KBM-7 (cell line): ENCODE measurements at places on chromosomes 7 and 10.

DNA sequence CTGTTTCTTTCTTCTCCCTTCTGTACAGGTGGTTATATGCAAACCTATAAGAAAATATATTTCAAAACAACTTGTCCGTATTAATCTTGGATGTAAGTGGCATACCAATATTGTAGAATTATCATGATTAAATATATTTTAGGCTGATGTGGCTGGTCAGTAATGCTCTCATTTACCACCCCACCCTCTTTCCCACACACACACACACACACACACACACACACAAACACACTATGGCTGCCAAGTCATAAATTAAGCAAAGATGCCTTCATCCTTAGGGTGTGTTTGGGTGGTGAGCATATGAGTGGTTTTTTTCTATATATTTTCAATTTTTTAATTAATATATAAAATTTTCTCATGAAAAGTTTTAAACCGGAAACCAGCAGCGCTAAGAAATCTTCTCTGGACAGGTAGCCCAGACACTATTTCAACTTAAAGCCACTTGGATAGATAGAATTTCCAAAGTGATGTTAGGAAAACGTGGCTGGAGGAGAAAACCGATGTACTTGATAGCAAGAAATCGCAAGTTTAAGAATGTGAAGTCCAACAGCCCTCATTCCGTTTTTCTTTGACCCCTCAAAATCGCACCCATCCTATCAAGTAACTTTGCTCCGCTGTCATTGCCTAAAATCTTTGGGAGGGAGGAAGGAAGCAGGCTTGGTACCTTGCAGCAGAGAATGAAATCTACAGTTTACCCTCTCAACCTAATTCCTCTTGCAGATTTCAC, 171.7 kb downstream of the FAM107B start:
- no peak for DNase-seq

GRCh38 chr10:33569702-33570101, 235.2 kb upstream of the NRP1 start:
- DNase-seq = no peak

- DNase-seq = peak; percentile 82
These were observed 250.9 kb downstream of the PTEN start for GRCh38 chr10:88114368-88114767.

- DNase-seq = no peak
These were observed 62.0 kb downstream of the CFAP58 start for GRCh38 chr10:104415526-104416165.

DNA sequence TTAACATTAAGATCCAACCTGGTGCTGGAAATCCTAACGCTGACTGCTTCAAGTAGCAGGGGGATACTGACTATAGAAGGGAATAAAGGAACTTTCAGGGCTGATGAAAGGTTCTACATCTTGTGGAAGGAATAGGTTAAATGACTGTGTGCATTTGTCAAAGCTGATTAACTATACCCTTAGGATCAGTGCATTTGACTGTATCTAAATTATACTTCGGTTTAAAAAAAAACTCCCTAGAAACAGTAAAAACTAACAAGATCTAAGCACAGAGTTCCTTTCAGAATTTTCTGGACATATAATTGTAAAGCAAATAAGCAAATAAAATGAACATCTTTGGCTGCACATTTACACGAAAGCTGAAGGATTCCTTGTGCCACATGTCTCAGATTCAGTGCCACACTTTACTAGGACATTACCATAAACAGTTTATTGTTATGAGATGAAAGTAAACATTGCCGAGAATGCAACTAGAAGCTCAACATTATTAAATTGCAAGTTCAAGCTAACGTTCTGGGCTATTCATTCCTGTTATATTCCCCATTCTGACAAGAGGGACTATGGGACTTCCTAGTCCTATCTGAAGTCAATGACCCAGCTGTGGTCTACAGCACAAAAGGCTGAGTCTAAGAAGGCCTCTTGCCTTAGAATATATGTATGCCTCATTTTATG, 20.7 kb downstream of the ANK3 start:
- DNase-seq = no peak

DNA sequence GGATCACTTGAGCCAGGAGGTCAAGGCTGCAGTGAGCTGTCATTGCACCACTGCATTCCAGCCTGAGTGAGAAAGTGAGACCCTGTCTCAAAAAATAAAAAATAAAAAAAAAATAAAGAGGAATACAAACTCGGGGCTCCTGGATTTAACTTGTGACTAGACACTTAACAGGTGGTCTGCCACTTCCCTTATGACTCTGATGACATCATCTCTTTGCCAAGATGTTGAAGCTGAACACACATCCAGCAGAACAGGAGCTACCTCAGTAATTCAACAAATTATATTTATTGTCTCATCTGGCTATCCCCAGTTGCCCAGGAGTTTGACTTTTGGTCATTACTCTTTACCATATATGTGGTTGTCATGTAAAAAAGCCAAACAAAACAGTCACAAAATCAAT, 35.3 kb downstream of the NEUROD6 start:
- DNase-seq = no peak

DNA sequence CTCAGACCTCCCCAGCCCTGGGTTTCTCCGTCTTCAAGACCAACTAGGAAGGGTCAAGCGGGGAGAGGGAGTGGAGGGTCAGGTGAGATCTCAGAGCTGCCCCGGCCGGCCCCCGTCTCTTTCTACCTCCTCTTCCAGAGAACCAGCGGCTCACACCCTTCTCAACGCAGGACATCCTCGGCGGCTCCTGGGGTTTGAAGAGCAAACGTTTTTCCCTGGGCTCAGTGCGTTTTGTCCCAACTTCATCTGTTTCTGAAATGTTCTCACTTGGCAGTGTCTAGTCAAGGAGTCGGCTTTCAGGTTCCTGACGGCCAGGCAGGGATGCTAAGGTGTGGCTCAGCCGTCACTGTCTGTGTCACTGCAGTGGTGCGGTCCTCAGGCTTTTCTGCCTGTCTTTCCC, 416.4 kb upstream of the FOXK1 start:
- no peak for DNase-seq

GRCh38 chr7:20220293-20220761, 3.1 kb upstream of the MACC1 start:
- DNase-seq = no peak

GRCh38 chr7:45036796-45037195, 36.8 kb downstream of the CCM2 start:
- no peak for DNase-seq

DNA sequence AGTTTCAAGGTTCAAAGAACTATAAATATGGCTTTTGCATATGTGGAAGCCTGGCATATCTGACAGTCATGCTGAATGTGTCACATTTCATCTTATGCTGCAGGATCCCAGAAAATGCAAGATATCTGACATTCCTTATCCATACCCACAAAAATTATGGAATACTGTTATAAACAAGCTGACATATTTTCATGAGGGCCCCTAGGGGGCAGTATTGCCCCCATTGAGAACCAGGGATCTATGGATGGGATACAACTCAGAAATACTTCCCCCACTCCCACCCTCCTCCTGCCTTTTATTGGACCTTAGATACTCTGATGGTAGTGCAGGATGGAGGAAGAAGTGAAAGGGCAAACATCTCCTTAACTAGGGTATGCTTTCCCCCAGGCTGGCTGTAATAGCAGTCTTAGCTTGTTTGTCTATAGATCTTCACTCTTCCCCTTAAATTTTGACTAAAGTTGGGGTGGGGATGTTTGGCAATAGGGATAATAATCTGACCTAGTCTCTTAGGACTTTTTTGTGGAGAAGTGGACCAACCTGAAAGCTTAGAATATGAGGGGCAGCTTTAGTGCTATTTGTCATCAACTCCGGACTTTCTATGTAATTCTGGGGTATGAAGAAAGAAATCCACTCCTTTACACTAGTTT, 3.5 kb upstream of the GNGT1 start:
- DNase-seq = peak; percentile 18

DNA sequence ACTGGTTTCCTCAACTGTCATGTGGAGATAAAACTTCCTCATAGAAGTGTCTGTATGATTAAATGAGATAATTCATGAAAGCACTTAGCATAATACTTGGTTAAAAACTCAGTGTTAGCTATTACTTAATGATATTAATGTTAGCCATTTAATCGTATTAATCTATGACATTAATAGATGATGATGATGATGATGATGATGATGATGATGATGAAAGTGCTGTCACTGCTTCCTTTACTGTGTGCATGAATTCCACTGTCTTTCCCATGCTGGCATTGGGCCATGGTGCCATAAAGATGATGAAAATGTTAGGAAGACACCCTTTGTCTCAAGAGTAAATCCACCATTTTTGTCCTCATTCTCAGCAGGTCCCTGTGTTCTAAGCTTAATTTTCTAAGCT, 75.8 kb downstream of the VPS50 start:
- DNase-seq = no peak

GRCh38 chr10:132566892-132567291, 29.3 kb downstream of the INPP5A start:
- no peak for DNase-seq

- DNase-seq = no peak
These were observed 88.4 kb upstream of the PPIF start for GRCh38 chr10:79258894-79259293.

- DNase-seq = no peak
These were observed 178.9 kb downstream of the STK31 start for GRCh38 chr7:23888958-23889357.

- no peak for DNase-seq
These were observed 30.2 kb downstream of the C10orf71 start for GRCh38 chr10:49329146-49329505.

GRCh38 chr10:49169776-49170175, 18.4 kb downstream of the TMEM273 start:
- no peak for DNase-seq

DNA sequence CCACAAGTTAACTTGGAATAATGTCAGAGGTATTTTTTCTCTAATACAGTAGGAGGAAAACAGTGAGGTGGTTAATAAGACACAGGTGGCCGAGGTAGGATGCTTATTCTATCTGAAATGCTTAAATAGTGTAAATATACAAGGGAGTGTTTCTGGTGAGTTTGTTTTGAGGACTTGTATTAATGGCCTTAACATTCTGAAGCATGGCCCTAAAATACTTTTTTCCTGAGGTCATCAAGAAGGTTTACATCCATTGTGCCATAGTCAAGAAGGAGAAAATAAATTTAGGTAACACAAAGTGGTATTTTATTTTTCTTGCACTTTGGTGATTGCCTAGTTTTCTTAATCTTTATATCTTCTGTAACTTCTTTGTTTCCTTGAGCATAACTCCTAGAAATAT, 18.8 kb downstream of the GNAI1 start:
- DNase-seq = no peak

- no peak for DNase-seq
These were observed 292.3 kb upstream of the PITRM1 start for GRCh38 chr10:3464760-3465405.

GRCh38 chr10:64733980-64734379, 1212.8 kb downstream of the REEP3 start:
- peak; percentile 44 for DNase-seq

DNA sequence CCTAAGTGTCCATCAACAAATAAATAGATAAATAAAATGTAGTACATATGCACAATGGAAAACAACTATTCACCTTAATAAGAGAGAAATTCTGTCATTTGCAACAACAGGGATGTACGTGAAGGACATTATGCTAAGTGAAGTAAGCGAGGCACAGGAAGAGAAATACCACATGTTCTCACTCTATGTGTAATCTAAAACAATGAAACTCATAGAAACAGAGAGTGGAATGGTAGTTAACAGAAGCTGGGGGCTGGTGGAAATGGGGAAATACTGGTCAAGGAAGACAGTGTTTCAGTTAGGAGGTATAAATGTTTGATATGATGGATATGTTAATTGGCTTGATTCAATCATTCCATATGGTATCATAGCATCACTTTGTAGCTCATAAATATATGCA, 43.1 kb downstream of the ARL4A start:
- DNase-seq = peak; percentile 39

- peak; percentile 64 for DNase-seq
These were observed 7.7 kb downstream of the CCDC136 start for GRCh38 chr7:128799451-128799850.

DNA sequence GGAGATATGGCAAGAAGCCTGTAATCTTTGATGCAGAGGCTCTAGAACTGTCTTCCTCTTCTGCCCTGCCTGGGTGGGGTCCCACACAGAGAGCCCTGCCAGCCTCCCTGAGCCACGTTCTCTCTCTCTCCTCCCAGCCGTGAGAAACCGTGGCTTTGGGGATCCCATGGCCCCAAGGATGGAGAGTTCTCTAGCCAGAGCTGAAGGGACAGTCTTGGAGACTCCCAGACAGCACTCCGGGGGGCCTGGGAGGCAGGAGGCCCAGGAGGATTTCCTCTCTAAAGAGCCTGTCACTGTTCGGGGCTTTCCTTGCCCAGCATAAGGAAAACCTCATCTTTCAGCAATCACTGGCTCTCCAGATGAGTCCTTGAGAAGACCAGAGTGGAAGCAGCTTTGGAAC, 227.1 kb downstream of the ARHGAP12 start:
- no peak for DNase-seq

DNA sequence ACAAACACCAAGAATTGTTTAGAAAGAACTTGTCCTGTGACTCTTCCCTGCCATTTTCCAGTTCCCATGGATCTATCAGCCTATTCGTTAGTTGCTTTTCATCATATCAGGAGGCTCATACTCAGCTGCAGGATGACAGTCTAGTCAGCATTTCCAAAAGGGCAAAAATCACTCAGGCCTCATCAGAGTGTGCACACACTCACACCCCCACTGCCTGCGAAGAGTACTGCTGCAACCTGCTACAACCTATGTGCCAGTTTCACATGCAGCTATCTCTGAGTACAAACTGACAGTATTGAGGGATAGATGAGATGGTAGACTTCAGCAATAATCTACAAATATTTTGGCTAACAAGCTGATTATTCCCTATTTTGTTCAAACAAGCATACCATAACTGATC, 24.2 kb downstream of the CH25H start:
- DNase-seq = no peak

- DNase-seq = no peak
These were observed 23.4 kb upstream of the SHH start for GRCh38 chr7:155835446-155836215.

DNA sequence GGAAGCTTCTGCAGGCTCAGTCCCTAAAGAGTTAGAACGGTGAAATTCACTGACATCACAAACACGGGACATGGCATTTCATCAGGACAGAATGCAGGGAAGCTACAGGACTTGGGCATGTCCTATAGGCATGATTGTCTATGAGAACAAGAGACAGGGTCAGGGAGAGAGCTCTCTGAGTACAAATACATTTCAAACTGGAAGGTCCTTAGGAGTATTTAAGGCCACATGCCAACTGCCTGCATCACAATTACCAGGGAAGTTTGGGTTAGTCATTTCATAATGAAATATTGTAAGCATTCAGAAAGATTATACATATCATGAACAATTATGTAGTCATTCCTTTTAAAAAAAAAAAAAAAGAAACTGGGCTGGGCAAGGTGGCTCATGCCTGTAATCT, 71.3 kb downstream of the CREB3L2 start:
- no peak for DNase-seq

GRCh38 chr10:88958721-88959120, 6.1 kb upstream of the ACTA2 start:
- no peak for DNase-seq
